ENCODE measurements at places on chromosomes 1 and 21.
A peak's percentile ranks its signal among the peaks of the same experiment; 100 is the strongest.

GRCh38 chr1:75922698-75923097 lies 9.5 kb downstream of the ASB17 start:
- DNase-seq, result no peak

DNA sequence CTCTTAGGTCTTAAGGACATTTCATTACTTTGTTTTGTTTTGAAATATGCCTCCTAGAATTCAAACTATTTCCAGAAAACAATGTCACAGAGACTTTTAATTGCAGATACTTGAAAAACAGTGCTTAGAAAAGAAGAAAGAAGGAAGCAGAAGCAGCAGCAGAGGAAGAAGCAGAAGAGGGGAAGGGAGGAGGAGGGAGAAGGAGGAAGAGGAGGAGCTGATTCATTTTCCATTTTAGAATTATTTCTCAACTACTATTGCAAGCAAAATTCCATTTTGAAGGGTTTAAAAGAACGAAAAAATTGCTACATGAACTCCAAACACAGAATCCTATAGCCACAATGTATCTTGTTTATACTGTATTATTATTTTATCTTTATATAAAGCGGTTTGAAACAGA lies 13.9 kb downstream of the RC3H1 start:
- peak; percentile 19 for DNase-seq

DNA sequence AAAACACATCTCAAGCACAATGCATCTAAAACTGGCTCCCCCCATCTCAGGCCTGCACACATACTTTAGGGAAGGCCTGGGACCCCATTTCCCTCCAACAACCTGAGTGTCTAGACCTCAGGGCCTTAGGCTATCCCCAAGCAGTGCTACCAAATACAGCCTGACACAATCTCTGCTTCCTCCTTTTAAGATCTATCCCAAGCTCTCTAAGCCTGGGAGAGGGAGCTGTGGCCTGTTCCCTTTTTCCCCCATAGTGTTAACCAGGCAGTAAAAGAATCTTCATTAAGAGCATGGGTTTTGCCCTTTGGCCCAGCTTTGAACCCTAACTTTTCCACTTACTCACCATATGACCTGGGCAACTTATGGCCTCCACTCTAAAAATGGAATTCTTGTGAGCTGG lies 10.8 kb upstream of the COL8A2 start:
- no peak for DNase-seq

GRCh38 chr1:218462587-218462986 lies 117.5 kb downstream of the TGFB2 start:
- DNase-seq, result no peak

DNA sequence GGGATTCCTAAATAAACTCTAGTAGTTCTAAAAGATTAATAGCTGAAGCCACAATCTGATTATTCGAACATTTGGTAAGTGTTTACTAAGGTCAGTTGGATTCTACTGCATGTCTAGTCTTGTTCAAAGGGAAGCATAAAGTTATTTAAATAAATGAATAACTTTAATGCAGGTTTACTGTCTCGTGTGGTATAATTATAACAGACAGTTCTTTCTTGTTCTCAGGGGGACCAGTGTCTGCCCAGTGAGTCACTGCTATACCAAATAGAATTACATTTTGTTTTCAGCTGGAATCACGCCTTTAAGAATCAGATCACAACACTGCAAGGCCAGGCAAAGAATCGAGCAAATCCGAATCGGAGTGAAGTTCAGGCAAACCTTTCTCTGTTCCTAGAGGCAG lies 45.1 kb downstream of the SMG7 start:
- DNase-seq, result no peak

DNA sequence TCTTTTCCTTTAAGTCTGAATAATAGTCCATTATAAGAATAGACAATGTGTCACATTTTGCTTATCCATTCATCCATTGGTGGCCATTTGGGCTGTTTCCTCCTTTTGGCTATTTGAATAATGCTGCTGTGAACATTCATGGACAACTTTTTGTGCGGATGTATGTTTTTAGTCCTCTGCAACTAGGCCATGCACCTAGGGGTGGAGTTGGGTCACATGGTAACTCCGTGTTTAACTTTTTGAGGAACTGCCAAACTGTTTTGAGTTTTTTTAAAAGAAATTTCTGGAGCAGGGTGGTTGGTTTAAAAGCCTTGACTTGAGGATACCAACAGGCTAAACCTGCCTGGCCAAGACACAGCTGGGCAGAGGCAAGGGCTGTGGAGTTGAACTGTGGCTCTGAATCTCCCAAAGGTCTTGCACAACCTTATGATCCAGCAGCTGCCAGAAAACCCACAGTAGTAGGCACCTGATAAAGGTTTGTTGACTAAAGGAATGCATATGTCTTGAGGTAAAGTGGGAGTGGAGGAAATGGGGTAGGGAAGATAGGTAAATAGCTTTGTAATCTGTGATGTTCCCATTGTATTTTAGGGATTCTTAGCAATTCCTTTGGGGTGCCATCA lies 5.6 kb upstream of the RPTN start:
- DNase-seq, result peak; percentile 18

GRCh38 chr1:86000601-86001000 lies 156.0 kb downstream of the COL24A1 start:
- no peak for DNase-seq

- no peak for DNase-seq
These were observed 135.0 kb downstream of the LHX4 start for GRCh38 chr1:180365039-180365438.

DNA sequence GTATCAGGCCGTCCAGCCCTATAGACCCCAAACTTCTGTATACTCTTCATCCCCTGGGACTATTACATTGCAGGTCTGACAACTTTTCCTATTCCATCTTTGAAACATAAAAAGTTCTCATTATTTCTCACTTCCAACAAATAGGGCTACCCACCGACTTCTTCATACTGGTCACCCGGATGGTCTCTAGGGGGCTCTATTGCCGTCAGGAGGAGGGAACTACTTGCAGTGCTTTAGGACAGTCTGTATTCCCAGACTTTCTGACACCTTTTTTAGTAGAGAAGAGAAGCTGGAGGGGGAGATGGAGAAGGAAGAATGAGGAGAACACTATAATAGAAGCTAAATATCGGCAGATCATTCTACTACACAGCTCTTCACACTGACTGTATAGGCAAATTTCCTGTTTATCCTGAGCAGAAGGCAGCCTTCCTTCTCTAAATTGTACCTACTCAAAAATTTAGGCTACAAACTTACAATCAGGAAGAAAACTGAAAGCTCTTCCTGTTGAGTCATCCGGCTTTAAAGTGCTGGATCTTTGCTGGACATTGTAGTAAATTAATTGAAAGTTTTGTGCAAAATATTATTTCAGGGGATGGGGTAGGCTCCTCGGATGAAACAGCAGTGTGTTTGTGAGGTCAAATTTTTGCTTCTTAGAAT lies 54.6 kb downstream of the CDC7 start:
- DNase-seq, result peak; percentile 43

GRCh38 chr1:30809514-30810263 lies 52.1 kb upstream of the LAPTM5 start:
- DNase-seq, result no peak

GRCh38 chr1:23524716-23525401 lies 6.2 kb downstream of the E2F2 start:
- no peak for DNase-seq

- no peak for DNase-seq
These were observed 18.6 kb downstream of the TPTE start for GRCh38 chr21:10539956-10540355.

DNA sequence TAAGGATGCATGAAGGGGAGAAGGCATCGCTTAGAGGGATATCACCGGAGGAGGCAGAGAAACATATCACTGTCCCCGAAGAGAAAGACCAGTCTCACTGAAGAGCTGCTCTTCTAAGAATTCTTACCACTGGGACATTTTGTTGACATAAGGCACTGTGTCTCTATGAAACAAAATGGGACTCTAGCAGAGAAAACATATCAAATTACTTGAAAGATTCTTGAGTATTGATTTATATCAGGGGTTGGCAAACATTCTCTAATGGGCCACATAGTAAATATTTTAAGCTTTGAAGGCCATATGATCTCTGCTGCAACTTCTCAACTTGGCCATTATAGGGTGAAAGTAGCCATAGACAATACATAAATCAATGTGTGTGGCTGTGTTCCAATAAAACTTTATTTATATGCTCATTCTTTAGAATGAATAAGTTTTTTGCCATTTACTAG lies 41.0 kb upstream of the GREM2 start:
- DNase-seq, result no peak

GRCh38 chr1:113951719-113952118 lies 22.6 kb downstream of the HIPK1 start:
- no peak for DNase-seq

- DNase-seq, result no peak
These were observed 59.7 kb upstream of the TNFSF4 start for GRCh38 chr1:173266841-173267240.

- DNase-seq, result no peak
These were observed at the start of gene TNNT2 for GRCh38 chr1:201377611-201378092. TNNT2 (minus strand) TSS chr1:201377680; CDS start chr1:201373254, 4,426 bp downstream.

- no peak for DNase-seq
These were observed 28.2 kb upstream of the PRDX6 start for GRCh38 chr1:173448945-173449344.

- DNase-seq, result no peak
These were observed 677 bp downstream of the PRKAA2 start for GRCh38 chr1:56645677-56646305.

GRCh38 chr1:81351864-81352263 lies 448.9 kb upstream of the ADGRL2 start:
- DNase-seq, result no peak

DNA sequence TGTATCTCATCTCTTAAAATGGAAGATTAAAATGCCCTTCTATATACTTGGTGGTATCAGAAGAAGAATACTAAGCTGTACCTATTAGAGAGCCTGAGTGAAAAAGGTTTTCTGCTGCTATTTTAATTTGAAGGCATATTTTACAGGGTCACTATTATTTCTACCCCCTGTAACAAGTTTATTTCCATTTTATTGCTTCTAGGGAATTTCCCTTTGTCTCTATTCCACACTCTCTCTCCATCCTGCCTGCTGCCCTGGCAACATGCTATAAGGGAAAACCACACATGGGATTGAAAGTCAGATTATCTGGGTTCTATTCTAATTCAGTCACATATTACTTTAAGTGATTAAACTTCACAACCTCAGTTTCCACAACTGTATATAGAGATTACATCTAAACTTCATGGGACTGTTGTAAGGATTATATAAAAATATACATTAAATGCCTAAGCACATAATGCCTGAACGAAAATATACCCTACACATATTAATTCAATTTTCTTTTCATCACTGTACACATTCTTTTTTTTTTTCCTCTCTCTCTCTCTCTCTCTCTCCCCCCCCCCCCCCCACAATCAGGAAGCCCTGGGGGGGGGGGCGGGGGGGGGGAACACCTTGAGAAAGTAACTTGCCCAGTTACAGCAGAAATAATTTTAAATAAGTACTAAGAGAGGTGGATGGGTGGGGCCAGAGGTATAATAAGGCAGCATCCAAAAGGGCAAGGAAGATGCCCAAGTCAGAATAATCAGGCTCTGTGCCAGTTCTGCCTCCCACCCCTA lies 51.5 kb downstream of the LUZP1 start:
- DNase-seq, result no peak

DNA sequence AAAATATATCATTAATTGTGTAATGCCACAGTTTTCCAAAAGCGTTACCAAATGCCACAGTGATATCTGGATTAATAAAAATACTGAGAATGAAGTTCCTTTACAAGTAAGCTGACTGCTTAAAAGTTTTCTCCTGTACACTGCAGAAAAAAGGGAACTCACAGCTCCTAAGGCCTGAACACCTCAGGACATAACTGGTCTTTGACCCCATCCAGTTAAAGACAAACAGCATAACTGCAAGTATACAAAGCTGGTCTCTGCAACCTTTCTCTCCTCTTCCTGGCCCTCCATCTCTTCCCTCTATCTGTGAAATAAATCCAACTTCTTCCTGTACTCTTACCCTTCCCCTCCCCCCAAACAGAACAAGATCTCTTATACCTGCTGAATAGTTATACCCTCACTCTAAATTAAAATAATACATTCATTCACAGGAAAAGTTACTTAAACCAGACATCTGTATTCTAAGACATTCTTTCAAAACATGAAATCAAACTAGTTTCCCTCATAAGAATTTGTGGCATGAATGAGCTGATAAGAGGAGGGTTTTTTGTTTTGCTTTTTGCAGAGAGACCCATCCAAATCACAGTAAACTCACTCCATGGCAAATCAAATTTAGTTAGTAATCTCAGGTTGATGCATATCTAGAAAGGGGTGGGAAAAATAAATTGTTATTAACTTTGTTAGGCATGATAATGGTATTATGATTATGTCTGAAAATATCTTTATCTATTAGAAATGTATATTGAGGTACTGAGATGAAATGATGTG lies 2.9 kb downstream of the DIPK1A start:
- no peak for DNase-seq
